ENCODE measurements at places on chromosomes 1 and 21.

- no peak for DNase-seq
These were observed 38.0 kb downstream of the NFIA start for GRCh38 chr1:61120246-61120840.

- no peak for DNase-seq
These were observed 282.5 kb downstream of the RGS7 start for GRCh38 chr1:241074507-241074906.

GRCh38 chr1:230292689-230293389 is 133.3 kb downstream of the PGBD5 start:
- DNase-seq, result no peak

- peak; percentile 32 for DNase-seq
These were observed 84.6 kb downstream of the SYT2 start for GRCh38 chr1:202625416-202626360.

GRCh38 chr1:171901245-171901644 is 59.9 kb downstream of the DNM3 start:
- no peak for DNase-seq

DNA sequence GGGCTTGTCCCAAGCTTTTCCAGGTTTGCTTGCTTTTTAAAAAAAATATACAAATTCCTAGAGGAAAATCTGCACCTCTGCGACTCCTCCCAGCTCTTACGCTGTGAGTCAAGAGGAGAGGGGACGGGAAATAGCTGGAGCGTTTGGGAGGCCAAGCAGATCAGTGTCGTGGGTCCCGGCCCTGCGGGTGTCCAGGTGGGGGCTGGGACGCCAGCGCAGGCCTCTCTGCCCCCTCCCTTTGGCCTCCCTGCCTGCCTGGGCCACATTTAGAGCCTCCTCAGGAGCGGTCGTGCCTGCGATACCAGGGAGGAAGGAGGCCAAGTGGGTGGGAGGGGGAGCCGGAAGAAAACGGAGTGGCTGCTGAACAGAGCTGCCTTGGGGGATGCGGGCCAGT is 9.0 kb downstream of the WNT4 start:
- DNase-seq, result no peak

DNA sequence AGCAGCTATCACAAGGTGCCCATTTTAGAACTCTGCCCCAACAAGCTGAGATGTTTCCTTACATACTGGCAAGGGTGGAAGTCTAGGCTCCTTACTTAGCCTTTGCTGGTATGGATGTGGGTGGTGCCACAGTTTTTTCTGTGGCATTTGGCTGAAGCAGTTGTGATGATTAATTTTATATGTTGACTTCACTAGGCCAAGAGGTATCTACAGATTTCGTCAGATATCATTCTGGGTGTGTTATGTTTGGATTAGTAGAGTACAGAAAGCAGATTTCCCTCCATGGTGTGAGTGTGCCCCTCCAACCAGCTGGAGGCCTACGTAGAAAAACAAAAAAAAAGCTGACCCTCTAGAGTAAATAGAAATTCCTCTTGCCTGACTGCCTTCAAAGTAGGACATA is 317.0 kb downstream of the BARHL2 start:
- DNase-seq, result no peak

GRCh38 chr21:40646651-40647050 is 200.3 kb downstream of the DSCAM start:
- no peak for DNase-seq

- DNase-seq, result no peak
These were observed 751.3 kb upstream of the NEGR1 start for GRCh38 chr1:73033640-73034039.

- DNase-seq, result no peak
These were observed 39.4 kb downstream of the ATP2B4 start for GRCh38 chr1:203665993-203666392.

- DNase-seq, result no peak
These were observed 25.3 kb downstream of the ZFYVE9 start for GRCh38 chr1:52166996-52167753.

- no peak for DNase-seq
These were observed 348.6 kb upstream of the ZP4 start for GRCh38 chr1:238239343-238239742.

- DNase-seq, result peak; percentile 50
These were observed 4.8 kb downstream of the ENO1 start for GRCh38 chr1:8873506-8874229.

GRCh38 chr1:237894131-237894530 is 3.4 kb upstream of the ZP4 start:
- no peak for DNase-seq

DNA sequence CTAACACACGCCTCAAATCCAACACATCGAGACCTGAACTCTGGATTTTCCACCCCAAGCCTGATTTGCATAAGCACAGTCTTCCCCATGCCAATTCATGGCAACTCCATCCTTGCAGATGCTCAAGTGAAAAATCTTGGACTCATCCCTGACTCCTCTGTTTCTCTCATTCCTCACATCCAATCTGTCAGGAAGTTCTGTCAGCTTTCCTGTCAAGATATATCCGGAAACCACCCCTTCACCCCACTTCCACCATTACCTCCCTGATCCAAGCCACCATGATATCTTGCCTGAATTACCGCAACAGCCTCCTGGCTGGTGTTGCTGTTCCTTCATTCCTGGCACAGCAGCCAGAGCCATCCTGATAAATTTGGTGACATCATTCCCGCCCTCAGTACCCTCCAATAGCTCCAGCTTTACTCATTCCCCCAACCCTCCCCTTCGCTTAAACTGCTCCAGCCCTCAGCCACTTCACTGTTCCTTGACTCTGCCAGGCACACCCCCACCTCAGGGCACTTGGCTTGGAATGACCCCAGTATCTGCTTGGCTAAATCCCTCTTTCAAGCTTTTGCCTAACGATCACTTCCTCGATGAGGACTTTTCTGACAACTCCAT is 17.4 kb downstream of the TCEA3 start:
- DNase-seq, result no peak

DNA sequence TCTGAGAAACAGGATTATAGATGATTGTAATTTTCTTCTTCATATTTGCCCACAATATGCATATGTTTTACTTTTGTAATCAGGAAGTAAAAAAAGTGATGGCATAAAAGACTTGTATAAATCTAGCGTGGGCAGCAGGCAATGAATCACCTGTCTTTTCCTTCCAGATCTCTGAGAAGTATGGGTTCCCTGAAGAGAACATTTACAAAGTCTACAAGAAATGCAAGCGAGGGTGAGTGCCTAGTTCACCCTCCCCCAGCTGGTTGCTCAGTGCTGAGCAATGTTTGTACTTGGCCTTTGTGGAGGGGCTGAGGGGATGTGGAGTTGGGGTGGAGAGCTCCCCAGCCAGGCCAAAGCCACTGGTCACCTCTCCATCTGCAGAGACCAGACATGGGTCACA is 30.7 kb downstream of the GRHL3 start:
- no peak for DNase-seq

- DNase-seq, result no peak
These were observed 77.7 kb downstream of the ST6GALNAC5 start for GRCh38 chr1:76944942-76945341.

- peak; percentile 18 for DNase-seq
These were observed 31.3 kb downstream of the NCMAP start for GRCh38 chr1:24586970-24587820.

- no peak for DNase-seq
These were observed 675.2 kb upstream of the NR5A2 start for GRCh38 chr1:199352351-199352750.

DNA sequence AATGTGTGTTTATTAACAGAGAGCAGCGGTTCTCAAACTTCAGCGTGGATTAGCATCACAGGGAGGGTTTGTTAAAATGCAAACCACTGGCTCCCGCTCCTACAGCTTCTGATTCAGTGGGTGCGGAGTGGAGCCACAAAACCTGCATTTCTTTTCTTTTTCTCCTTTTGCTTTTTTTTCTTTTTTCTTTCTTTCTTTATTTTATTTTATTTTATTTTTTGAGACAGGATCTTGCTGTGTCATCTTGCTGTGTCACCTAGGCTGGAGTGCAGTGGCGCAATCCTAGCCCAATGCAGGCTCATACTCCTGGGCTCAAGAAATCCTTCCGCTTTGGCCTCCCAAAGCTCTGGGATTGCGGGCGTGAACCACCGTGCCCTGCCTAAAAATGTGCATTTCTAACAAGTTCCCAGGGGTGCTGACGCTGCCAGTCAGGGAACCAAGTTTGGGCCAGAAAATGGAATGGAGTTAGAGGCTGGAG is 20.9 kb upstream of the SLC1A7 start:
- DNase-seq, result no peak

DNA sequence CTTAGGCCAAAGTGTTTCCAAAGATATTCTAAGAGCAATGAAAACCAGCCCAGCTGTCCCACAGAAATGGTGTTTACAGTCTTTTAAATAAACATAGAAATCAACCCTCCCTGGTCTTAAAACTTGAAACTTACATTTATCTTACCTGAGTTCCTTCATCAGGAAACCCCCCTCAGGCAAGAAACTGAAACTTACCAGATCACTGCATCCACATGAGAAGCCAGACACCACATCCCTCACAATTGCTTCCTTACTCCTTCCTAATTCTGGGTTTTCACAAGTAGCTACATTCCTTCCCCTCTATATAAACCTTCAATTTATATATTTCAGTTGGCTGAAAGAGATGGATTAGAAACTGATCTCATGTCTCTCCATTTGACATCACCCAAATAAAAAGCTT is 563.0 kb upstream of the CHRM3 start:
- DNase-seq, result no peak

GRCh38 chr1:2492091-2492490 is 16.0 kb downstream of the PLCH2 start:
- DNase-seq, result no peak

DNA sequence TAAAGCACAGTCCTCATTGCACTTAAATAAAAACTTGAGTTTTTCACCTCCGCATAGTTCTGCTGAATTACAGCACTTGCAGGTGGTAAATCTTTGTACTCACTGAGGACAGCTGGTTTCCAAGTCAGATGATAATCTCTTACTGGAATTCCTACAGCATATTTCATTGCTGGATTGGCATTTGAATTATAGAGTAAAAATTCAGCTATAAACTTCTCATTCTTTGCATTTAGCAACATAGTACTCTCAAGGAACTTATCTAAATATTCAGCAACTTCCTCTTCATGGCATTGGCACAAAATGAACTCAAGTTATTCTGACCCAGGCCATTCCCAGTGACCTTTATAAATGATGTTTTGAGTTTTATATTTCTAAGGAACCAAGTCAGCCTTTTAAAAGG is 23.4 kb downstream of the GORAB start:
- no peak for DNase-seq

DNA sequence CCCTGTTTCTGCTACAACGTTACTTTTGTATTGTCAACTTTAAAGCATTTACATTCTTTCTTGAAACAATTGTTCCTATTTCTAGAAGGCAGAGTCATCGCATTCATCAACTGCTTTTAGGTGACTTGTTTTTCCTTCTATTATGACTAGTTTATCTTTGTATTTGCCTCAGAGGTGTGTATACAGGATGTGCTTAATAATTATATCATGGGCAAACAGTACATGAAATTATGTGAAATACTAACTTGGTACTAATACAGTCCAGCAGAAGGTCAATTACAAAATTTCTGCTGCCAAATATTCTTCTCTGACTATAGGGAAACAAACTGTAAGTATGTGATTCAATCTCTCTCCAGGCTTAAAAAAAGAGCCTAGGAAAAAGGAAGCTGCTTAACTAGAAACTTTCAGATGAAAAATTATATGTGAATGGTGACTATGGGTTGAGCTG is 101.6 kb downstream of the C4BPA start:
- DNase-seq, result no peak

DNA sequence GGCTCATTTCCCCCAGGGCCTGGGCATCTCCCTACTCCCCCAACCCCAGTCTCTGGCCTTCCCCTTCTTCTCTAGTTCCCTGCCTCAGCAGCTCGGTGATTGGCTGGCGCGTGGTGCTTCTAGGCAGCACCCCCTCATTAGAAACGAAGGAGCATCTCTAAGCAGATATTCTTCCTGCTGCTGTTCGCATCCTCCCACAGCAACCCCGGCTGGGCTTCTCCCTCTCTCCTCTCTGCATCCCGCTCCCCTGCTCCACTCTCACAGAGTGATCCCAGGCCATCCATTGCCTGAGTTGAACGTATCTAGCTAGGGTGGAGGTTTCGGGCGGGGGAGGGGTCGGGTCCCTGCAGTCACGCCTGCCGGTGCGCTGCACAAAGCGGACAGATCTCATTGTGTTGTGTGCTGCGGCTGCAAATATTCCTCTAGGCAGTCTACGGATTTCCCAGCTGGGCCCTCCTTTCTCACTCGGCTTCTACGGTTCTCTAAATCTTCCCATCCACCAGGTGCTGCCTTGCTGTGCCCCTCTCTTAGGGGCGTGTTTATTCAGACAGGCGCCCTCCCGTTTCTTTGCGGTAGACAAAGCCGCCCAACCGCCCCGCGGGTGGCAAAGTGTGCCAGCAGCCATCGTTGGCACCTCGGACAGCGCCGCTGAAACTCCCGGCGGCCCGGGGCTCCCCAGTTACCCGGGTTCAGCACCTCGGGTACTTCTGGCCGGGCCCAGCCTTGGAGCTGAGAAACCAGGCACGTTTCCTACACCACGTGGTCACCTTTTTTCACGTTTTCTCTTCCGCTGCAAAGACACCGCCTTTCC is 2.2 kb downstream of the CACNA1E start:
- no peak for DNase-seq

DNA sequence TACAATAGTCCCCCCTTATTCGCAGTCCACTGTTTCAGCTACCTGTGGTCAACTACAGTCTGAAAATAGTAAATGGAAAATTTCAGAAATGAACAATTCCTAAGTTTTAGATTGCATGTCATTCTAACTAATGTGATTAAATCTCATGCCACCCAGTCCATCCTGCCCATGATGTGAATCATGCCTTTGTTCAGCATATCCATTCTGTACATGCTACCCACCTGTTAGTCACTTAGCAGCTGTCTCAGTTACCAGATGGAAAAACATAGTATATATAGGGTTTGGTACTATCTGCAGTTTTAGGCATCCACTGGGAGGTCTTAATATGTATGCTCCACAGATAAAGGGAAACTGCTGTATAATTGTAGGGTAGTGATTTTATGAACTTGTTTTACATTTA is 16.6 kb upstream of the HAO2 start:
- DNase-seq, result no peak

- no peak for DNase-seq
These were observed 50.9 kb downstream of the HUNK start for GRCh38 chr21:31923756-31924155.

- DNase-seq, result no peak
These were observed 34.3 kb downstream of the XKR8 start for GRCh38 chr1:27994060-27994459.

GRCh38 chr1:205942631-205943159 is 561 bp downstream of the SLC26A9 start:
- no peak for DNase-seq

GRCh38 chr1:153919876-153920852 is 2.6 kb downstream of the GATAD2B start:
- DNase-seq, result no peak

Data from activated CD4-positive, CD25-positive, alpha-beta regulatory T cell (primary cell).